ENCODE measurements at places on chromosomes 7 and 10.

DNA sequence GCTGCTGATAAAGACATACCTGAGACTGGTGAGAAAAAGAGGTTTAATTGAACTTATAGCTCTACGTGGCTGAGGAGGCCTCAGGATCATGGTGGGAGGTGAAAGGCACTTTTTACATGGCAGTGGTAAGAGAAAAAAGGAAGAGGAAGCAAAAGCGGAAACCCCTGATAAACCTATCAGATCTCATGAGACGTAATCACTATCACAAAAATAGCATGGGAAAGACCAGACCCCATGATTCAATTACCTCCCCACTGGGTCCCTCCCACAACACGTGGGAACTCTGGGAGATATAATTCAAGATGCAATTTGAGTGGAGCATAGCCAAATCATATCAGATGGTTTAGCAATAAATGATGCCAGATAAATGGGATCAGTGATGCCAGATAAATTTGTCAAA, 892.0 kb upstream of the CELF2 start:
- no peak for DNase-seq

DNA sequence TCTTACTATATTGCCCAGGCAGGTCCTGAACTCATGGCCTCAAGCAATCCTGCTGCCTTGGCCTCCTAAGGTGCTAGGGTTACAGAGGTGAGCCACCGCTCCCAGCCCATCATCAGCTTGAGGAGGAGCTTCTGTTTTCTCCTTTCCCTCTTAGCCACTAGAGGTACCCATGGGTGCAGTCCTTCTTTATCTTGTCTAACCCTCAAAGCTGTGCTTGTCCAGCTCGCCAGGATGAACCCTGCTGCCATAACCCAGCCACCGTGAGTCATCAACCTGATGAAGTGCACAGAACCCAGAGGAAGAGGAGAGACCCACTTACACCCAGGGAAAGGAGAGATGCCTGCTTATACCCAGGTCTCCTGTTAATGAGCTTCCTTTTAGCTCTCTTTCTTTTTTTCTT, 133.4 kb downstream of the CUL2 start:
- DNase-seq, result no peak

- no peak for DNase-seq
Measured at GRCh38 chr7:64868499-64868898, 34.6 kb upstream of the ZNF273 start.

- no peak for DNase-seq
Measured at GRCh38 chr7:111958896-111959295, 247.3 kb downstream of the DOCK4 start.

- no peak for DNase-seq
Measured at GRCh38 chr7:29593459-29593858, 29.8 kb downstream of the PRR15 start.

DNA sequence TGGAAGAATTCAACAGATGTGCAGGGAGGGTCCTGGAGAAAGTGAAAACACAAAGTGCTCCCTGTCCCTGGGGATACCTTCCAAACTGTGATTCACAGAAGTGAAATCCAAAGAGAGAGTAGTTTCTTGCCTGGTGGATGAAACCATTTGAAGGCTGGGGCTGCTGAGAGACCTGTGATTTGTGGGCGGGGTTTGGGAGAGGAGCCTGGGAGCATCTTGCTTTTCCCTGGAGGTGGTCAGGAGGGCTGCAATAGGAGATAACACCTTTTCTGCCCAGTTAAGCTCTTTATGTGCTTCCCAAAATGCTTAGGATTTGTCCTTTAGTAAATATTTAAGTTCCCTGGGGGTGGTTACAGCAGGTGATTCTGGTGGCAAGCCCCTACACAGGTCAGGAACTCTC, 105.3 kb upstream of the TPK1 start:
- DNase-seq, result no peak

DNA sequence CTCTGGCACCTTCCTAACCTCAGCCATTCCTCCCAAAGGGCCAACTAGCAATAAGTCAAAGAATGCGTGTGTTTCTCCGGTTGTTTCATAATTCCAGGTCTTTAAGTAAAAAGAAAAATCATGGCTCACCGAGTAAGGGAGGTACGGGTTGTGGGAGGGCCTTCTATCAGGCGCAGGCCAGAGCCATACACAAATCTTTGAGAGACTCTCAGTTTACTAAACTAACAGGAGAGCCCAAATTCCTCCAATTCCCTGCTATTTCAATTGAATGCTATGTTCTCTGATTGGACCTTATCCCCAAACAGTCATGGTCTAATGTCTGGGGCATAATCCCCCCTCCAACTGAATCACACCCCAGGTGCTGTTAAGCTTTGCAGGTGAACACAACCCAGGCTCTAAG, 26.2 kb upstream of the SLF2 start:
- DNase-seq, result no peak

DNA sequence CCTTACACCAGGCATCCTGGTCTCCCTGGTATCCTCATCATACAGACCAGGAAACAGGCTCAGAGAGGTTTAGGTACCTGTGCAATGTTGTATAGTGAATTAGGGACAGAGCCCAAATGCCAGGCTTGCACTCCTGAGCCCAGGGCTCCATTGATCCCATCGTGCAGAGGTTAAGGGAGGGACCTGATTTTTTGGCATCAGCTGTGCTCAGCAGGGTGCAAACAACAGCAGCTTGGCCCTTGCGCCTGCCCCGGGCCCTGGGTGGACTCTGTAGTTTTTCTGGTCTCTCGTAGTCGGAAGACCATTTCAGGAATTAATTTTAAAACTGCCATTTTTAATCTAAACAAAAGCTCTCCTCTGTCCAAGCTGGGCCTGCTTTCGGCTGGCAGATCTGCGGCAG, 79.2 kb downstream of the COL26A1 start:
- no peak for DNase-seq

GRCh38 chr7:88243345-88243909, 23.6 kb upstream of the SRI start:
- no peak for DNase-seq

- DNase-seq, result no peak
Measured at GRCh38 chr10:44437840-44438511, 53.1 kb upstream of the CXCL12 start.

DNA sequence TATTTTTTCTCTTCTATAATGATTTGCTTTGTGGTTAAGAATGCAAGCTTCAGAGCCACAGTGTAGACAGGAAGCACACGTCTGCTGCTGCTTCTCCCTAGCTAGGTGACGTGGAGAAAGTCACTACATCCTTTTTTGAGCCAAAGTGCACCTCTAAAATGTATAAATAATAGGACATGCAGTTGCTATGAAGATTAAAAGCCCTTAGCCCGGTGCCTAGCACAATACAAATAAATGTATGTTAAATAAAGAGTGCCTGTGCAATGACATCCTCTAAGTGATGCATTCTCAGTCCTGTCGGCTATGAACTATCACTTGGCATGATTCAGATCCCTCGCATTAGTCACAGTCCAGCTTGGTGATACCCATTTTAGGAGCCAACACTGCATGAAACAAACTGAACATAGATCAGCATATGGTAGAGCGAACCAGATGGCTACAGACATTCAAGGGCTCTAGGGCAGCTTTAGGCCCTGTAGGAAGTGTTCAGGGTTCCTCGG, 4.8 kb upstream of the TRDMT1 start:
- DNase-seq, result no peak

GRCh38 chr7:45575501-45576248, 1.5 kb downstream of the ADCY1 start:
- no peak for DNase-seq

DNA sequence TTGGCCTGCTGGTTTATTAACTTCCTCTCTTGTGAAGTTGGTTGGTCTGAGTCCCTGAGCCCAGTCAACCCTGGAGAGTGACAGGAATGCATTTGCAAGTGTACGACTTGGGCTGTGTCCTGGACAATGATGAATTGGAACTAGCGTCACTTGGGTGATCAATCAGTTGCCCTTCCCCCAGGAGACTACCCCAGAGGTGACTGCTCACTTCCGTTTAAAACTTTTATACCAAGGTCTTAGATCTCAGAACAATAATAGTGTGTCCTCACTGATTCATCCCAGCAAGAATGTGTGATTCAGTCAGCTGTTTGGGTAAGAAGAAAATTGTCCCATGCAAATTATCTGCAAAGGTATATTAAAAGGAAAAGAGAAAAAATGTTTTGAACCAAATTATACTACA, 102.9 kb upstream of the ARMC3 start:
- DNase-seq, result no peak

DNA sequence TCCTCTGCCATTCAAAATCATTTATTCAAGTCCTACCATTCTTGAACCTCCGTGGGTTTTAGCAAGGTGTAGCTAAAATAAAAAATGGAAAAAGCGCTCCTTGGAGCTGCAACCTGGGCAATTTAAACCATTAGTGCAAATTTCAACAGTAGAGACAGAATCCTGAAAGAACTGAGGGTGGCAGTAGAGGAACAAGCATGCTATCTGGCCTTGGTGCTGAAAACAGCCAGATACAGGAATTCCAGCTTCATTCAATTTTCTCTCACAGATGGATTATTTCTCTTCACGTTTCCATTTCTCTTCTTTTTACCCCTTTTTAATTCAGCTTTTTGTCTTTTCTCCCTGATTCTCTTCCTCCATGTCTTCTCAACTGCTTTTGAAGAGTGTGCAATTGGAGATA, 77.7 kb downstream of the OTUD1 start:
- no peak for DNase-seq

DNA sequence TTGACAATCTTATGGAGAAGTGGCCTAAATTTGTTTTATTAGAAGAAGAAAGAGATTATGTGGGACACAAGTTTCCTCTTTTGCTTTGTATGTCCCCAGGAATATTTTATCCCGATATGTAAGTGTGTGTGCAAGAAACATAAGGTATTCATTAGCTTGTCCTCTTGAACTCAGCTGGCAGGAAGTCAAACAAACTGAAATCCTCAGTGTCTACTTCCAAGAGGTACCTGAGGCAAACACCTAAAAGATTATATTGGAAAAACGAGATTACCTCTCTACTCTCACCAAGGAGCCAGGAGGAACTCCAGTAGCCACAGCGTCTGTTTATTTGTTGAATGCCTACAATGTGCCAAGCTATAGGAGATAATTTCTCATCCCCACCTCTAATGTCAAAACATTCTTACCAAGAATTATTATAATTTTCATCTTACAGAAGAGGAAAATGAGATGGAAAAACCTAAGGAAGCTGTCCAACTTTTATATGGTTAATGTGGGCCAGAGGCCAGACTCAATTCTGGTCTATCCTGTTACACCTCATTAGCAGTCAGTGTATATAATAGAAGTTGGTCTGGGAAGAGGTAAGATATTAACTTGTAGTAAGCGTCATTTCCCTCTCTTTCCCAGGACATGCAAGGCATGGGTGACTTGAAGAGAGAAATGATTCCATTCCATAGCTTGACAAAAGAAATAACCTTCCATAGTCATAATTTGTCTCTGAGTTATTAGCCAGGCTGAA, 692.7 kb downstream of the MAGI2 start:
- DNase-seq, result no peak

DNA sequence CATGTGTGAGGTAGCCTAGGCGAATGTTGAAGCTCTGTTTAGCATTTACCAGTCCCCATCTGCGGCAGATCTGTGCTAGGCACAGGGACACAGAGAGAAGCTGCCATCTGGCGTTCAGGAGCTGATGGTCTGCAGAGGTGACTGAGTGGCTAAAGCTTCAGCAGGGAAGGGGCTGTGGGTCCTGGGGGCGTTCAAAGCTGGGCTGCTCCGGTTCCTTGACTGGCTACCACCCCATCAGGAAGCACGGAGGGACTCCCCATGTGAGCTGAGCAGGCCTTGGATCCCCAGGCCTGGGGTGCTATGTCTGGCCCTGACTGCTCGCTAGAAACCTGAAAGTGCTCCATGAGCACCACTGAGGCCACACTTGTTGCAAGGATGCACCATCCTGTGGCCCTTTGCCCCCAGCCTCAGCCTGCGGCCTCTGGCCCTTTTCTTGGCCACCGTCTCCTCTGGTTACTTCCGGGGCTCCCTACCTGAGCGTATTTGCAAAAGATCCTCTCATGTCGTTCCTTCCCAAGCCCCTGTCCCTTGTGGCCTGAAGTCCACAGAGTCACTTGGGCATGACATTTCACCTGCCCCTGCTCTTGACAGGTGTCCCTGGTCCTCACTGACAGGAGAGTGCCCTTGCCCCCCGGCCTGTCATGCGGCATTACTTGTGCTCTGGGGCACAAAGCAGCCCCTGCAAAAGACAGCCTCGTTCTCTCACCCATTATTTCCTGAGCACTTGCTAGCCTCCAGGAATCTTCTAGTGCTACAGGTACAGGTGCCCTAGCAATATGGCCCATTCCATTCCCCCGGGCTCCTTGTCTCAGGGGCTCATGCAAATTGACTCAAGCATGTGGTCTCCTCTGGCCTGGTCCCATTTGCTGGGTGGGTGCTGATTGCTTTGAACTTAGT, 108.1 kb downstream of the GLRX3 start:
- DNase-seq, result no peak

GRCh38 chr7:50771120-50772002, 11.3 kb downstream of the GRB10 start:
- no peak for DNase-seq

- no peak for DNase-seq
Measured at GRCh38 chr10:105650306-105650705, 1009.2 kb downstream of the SORCS3 start.

- DNase-seq, result no peak
Measured at GRCh38 chr10:89347701-89348457, 20.1 kb downstream of the IFIT3 start.

DNA sequence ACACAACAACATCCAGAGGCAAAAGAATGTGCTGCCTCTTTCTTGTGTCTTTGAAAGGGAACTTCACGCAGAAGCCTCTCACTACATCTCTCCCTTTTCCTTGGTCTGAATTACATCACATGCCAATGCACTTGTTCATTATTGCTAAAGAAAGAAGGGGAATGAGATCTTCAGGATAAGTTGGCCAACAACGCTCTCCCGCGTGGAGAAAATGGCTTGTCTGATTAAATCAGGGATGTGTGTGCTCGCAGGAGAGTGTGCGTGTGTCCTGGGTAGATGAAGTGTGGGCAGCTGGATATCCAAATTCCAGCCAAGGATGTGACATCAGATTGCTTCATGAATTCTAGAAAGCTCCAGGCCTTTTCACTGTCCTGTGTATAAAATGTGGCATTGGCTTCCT, 541.6 kb upstream of the FZD8 start:
- no peak for DNase-seq

GRCh38 chr10:102231357-102232318, 5.5 kb downstream of the ELOVL3 start:
- DNase-seq, result no peak

DNA sequence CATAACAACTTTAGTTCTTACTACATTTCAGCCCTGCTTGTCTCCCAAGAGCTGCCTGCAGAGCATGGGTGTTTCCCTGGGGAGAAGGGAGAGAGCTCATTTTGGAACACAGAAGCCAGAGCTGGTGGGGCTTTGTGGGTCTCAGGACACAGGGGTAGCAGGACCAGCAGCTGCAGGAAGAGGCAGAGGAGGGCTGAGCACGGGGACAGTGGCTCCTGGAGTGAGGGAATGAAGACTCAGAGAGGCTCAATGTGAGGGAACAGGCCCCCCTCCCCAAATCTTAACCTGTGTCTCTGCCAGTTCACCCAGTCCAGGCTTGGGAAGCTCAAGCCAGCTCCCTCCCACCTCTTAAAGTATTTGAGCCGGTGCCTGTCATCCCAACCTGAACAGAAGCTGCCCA, 50.0 kb downstream of the CHST3 start:
- no peak for DNase-seq

DNA sequence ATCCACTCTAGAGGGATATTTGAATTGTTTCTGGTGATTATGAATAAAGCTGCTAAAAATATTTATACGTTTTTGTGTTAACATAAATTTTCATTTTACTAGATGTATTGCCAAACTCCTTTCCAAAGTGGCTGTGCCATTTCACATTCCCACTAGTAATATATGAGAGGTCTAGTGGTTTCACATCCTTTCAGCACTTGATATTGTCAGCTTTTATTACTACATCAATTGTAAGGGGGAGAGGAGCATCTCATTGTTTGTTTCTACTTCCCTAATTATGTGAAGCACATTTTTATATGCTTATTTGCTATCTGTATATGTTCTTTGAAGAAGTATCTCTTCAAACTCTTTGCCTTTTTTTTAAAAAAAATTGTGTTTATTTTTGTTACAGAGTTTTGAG, 184.5 kb downstream of the ADK start:
- DNase-seq, result no peak
